ENCODE measurements at places on chromosomes 5 and 9. TPM values are rescaled to one million over a fixed set of nuclear protein-coding genes. Genes with fewer than 3 reads are reported as not detected.

The PCDHGA7 gene
- total RNA-seq, result not detected

The FOXD4L3 gene
- not detected for total RNA-seq

The SPRY4 gene
- 6.9 TPM for total RNA-seq

The IFNA2 gene
- not detected for total RNA-seq

The ISL1 gene
- not detected for total RNA-seq

The ARID3C gene
- total RNA-seq, result not detected

The FBP2 gene
- total RNA-seq, result not detected

GRCh38 chr9:96186591-96187011 is 115.4 kb downstream of the HSD17B3 start:
- DNase-seq, result no peak
- no peaks in the 10 kb centered on the region for H3K4me1 ChIP-seq
- no peak overlapping the region for H3K4me3 ChIP-seq
- peaks cover 31% of the 10 kb centered on the region for H3K27me3 ChIP-seq

DNA sequence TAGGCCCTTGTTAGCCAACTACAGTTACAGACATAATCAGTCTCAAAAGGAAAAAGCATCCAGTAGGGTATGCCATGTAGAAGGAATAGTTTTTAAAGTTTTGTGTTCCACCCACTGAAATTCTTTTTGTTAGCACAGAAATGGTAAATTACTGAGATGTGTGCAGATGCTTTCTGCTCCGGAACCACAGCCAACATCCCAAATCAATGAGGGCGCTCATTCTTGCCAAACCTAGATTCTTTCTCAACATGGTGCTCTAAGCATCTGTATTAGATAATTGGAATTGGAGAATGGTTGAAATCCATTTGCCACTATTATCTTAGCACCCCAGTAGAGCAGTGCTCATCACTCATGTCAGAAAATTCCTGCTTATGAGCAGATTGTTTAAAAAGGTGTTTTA is 127.8 kb downstream of the SEC61B start:
- H3K36me3 ChIP-seq, result no peaks in the 10 kb centered on the region
- no peak overlapping the region for H3K27ac ChIP-seq
- DNase-seq, result no peak
- H3K4me1 ChIP-seq, result peaks cover 18% of the 10 kb centered on the region
- H3K4me3 ChIP-seq, result no peak overlapping the region
- no peaks in the 10 kb centered on the region for H3K27me3 ChIP-seq

GRCh38 chr5:93990504-93991070 is 249.2 kb upstream of the POU5F2 start:
- H3K4me3 ChIP-seq, result no peak overlapping the region
- no peak overlapping the region for H3K27ac ChIP-seq
- no peak for DNase-seq
- no peaks in the 10 kb centered on the region for H3K36me3 ChIP-seq
- no peaks in the 10 kb centered on the region for H3K27me3 ChIP-seq

DNA sequence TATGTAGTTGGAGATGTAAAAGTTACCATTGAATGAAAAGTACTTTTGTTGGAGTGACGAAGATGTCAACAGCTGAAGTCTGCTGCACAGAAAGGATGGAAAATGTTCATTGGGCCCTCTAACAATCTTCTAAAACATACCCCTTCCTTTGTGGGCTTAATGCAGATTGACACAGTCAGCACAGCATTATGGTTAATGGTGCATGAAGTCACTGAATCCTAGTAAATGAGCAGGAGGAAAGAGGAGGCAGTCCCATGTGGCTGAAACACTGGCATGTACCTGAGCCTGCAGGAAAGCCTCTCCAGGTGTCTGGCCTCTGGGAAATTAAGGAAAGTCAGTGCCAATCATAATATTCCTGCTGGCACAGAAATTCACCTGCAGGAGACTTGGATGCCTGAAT is 153.8 kb downstream of the ARL15 start:
- H3K4me1 ChIP-seq, result no peaks in the 10 kb centered on the region
- no peaks in the 10 kb centered on the region for H3K27me3 ChIP-seq
- H3K4me3 ChIP-seq, result no peak overlapping the region

- peaks cover 20% of the 10 kb centered on the region for H3K27me3 ChIP-seq
- no peak overlapping the region for H3K27ac ChIP-seq
- H3K4me1 ChIP-seq, result no peaks in the 10 kb centered on the region
- no peaks in the 10 kb centered on the region for H3K36me3 ChIP-seq
- H3K4me3 ChIP-seq, result no peak overlapping the region
These were observed 154.1 kb downstream of the NTRK2 start for GRCh38 chr9:84823421-84824271.

DNA sequence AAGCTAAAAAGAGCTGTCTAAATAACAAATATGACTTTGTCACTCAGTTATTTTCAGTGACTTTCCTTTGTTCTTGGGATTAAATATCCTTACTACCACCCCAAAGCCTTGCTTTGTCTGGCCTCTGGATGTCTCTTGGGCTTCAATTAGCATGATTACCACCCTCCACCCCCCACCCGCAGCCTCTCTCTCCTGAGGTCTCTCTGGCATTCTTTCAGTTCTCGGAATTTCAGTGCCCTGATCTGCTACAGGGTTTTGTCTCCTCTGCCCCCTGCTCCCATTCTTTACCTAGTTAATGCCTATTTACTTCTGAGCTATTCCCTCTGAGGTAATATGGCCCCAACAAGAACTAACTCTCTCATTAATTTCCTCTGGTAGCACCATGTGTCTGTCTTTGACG is 376.4 kb downstream of the DEPDC1B start:
- no peaks in the 10 kb centered on the region for H3K4me1 ChIP-seq
- DNase-seq, result no peak
- no peak overlapping the region for H3K27ac ChIP-seq
- no peaks in the 10 kb centered on the region for H3K36me3 ChIP-seq
- H3K27me3 ChIP-seq, result no peaks in the 10 kb centered on the region

GRCh38 chr5:68373050-68373449 is 157.5 kb downstream of the PIK3R1 start:
- DNase-seq, result no peak
- H3K4me1 ChIP-seq, result peaks cover 5% of the 10 kb centered on the region
- H3K36me3 ChIP-seq, result no peaks in the 10 kb centered on the region
- no peak overlapping the region for H3K27ac ChIP-seq
- H3K4me3 ChIP-seq, result no peak overlapping the region

All from PC-9 (cell line).